Head of caudate nucleus (tissue), 42 donors: ENCODE measurements at places on chromosomes 16 and 17.
A peak's percentile ranks its signal among the peaks of the same experiment; 100 is the strongest.

DNA sequence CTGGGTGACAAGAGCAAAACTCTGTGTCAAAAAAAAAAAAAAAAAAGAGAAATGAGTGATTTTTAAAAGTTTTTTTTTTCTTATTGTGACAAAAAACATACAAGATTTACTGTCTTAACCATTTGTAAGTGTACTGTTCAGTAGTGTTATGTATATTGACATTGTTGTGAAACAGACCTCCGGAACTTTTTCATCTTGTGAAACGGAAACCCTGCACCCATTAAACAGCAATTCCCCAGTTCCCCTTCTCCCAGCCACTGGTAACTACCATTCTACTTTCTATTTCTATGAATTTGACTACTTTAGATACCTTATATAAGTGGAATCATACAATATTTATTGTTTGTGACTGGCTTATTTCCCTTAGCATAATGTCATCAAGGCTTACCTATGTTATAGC, 18.7 kb downstream of the DUS2 start:
- DNase-seq = no peak

DNA sequence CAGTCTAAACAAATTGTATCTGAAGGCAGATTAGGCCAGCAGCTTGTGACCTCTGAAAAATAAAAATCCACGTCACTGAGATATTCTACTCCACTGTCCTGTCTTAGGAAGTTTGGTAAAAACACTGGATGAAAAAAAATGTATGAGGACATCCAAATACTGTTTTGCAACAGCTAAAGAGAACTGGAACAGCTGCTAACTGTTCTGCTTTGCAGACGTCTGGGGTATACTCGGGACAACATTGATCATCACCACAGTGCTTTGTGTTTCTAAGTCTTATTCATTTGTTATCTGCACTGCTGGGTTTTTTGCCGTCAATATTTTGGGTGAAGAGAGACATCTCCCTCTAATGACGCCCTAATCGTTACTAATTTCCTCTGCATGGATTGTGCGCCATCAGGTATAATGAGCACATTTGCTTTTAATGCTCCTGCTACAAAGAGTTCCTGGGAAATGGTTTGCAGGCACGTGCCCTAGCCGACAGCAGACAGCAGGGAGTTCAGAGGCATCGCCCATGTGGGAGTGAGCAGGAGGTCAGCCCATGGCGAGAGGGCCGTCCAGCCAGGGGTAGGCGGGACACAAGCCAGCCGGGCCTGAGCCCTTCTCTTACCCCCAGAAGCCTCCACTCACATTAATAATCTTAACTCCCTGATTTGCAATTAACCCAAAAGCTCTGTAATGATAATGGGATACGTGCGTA, 87.0 kb downstream of the CBLN1 start:
- DNase-seq = no peak

GRCh38 chr17:44320066-44320465, 4.6 kb downstream of the SLC25A39 start:
- DNase-seq = no peak

GRCh38 chr16:11254913-11255736, 879 bp downstream of the SOCS1 start:
- DNase-seq = peak; percentile 46

GRCh38 chr17:2466931-2467330, 44.8 kb downstream of the METTL16 start:
- DNase-seq = no peak
